Activated gamma-delta T cell treated with Interleukin-2 at 50 U/mL for 16 hours (primary cell): ENCODE measurements at places on chromosomes 11 and 22.

DNA sequence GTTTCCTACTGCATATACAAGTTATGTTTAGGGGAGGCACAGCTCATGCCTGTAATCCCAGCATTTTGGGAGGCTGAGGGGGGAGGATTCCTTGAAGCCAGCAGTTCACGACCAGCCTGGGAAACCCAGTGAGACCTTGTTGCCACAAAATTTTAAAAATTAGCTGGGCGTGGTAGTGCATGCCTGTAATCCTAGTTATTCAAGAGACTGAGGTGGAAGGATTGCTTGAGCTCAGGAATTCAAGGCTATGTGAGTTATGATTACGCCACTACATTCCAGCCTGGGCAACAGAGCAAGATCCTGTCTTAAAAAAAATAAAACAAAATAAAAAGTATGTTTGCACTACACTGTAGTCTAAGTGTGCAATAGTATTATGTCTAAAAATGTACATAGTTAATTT, 108.8 kb upstream of the TEAD1 start:
- no peak for DNase-seq

GRCh38 chr11:75083217-75083605, 13.5 kb downstream of the OR2AT4 start:
- DNase-seq: no peak

DNA sequence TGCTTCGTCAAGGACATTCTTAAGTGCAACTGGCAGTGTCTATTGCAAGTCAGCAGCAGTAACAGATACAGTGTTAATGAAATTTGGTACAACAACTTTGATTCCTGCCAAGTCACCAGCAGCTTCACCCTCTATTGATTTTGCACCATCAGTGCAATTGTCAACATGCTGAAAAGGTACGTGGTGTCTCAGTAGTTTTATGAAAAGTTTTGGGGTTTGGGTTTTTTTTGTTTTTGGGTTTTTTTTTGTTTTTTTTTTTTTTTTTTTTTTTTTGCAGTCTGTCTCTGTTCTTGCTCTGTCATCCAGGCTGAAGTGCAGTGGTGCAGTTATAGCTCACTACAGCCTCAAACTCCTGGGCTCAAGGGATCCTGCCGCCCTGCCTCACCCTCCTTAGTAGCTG, 19.1 kb upstream of the GRIK4 start:
- DNase-seq: no peak

GRCh38 chr11:31820438-31820818, 9.3 kb upstream of the PAX6 start:
- no peak for DNase-seq

- no peak for DNase-seq
These were observed 24.0 kb downstream of the KCNJ5 start for GRCh38 chr11:128915149-128915521.

DNA sequence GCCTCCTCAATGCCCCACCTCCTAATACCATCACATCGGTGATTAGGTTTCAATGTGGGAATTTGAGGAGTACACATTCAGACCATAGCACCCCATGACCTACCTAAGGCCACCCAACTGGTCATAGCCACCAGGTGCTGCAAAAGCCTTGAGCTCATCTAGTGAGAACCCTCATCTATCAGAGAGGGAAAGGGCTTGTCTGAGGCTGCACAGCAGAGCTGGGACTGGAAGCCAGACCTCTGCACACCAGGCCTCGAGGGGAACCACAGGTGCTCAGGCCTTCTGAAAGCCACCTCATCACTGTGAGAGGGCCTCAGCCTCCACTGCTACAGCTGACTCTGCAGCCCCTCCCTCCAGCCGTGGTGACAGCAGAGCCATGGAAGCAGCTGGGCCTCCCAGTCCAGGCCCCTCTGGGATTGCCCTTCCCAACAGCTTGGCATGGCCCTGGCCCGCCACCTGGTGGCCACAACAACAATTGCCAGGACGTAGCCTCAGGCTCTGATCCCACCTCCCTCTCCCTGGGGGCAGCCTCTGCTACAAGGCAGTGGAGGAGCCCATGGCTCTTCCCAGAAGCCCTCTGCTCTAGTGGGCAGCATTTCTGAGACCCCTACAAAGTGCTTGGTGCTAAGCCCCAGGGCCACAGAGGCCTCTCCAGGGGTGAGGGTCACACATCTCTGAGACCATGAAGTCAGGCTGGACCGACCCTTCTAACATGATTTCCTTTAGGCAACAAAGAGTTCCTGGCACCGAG, 41.0 kb upstream of the PRDM11 start:
- peak; percentile 60 for DNase-seq

DNA sequence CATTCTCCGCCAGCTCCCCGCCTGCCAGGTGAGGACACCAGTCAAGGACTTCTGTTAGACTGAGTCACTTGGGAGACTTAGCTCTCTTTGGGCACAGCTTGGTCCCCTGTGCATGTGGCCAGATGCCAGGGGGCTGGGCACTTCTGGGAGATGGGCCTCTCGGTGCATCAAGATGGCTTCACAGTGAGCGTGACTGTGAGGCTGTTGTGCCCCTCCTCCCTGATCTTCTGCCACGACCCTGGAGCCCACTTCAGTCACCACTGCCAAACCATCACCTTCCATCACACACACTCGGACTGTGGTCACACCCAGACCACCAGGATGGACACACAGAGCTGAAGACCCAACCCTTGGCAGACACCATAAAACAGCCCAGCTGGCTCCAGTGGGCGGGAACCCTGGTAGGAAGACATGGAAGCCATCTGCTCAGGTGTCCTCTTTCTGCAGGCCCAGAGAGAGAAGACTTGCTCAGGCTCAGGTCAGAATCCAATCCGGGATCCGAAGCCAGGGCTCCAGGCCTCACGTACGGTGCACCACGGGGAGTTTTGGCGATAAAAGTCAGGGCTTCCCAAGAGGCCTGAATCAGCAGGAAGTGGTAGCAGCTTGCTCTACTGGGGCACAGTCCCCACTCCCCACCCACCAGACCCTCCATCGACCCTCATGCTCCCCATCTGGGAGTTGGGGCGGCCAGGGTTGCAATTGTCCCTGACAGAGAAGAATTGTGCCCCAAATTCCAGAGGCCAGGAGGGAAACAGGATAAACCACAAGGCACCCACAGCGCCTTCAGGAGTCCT, 29.8 kb upstream of the CD5 start:
- no peak for DNase-seq

GRCh38 chr11:61575886-61576861, 4.7 kb downstream of the SYT7 start:
- DNase-seq: no peak

DNA sequence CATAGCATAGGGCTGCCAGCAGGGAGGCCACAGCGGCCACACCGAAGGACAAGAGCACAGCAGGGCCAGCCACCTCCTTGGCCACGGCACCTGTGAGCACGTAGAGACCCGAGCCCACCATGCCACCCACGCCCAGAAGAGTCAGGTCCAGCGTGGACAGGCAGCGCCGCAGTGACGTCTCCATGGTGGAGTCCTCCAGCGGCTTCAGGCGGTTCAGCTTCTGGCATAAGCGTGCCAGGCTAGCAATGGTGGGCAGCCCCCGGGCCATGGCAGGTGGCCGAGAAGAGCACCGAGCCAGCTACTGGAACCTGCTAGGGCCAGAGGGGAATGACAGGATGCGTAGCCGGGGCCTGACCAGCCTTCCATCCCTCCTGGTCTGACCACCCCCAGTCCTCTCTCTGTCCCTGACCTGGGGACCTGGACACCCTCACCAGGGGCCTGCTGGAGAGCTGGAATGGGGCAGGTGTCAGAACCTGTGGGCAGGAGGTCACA, 770 bp downstream of the SLC7A4 start:
- no peak for DNase-seq

DNA sequence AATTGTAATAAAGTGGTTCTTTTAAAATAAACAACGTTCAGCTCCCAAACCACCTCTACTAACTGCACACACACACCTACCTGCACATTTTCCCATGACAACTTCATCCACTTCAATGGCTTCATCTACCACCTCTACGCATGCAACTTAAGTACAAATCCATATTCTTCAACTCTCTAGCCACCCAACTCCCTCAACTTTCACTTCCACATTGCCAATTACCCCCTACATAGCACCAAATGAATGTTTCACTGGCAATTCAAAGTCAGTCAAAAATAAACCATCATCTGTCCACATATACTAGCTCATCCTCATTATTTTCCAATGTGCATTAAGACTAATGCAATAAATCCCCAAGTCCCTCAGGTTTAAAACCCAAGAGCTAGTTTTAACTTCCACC, 50.7 kb upstream of the ARHGAP32 start:
- DNase-seq: no peak

GRCh38 chr11:96481771-96482170, 92.0 kb downstream of the JRKL start:
- no peak for DNase-seq

DNA sequence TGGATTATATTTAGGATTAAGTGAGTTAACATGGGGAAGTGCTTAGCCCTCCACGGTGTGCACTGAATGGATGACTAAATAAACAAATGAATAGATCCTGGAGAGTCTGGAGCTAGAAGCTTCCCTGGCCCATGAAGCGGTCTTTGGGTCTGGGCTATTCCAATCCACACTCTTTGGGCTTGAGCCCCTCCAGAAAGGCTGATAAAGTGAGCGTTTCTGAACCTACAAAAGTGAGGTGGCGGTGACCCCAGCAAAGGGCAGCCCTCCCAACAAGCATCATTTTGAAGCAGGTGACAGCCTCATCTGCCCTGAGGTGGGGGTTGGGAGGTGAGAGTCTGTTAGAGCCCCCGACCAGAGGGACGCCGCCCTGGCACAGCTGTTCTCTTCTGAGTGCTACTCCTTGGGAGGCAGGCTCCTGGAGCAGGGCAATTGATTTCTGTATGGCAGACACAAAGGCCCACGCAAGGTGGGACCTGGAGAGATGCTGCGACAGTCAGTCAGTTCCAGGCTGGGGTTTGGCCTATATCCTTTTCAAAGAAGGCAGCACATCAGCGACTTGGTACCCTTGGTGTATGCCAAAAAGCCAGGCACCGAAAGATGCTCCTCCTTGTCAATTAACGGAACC, 157.8 kb downstream of the CACNA1I start:
- DNase-seq: no peak

DNA sequence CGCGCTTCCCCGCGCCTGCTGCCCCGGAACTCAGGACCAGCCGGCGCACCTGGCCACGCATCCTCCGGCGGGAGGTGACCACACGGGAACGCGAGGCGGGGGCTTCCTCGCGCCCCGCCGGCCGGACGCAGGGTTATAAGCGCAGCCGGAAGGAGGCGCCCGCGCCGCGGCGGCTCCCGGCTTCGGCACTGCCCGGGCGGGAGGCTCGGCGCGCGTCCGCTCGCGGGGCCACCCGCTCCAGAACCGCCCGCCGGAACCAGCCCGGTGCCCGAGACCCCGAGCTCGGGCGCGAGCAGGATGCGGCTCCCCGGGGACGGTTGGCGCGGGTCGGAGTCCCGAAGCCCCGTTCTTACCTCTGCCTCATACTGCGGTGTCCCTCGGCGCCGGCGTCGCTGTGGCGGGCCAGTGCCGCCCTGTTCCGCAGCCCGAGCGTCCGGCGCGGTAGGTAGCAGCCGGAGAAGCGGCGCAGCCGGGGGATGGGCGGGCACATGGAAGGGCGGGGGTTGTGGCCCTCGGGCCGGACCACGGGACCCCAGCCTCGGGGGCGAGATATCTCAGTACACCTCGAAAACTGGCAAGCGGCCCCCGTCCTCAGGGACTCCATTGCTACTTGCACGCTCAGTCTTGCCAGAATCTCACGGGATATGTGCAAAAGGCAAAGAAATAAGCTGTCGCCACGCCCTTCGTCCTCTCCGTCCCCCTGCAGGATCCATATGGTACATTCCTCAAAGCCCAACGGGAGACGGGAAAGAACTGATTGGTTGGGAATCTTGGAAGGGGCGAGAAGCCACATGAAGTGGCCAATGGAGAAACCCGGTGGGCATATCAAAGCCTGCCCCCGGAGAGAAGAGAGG, 23.1 kb downstream of the MICAL3 start:
- DNase-seq: peak; percentile 50

GRCh38 chr22:44881624-44882023, 128.2 kb downstream of the PHF21B start:
- DNase-seq: no peak

DNA sequence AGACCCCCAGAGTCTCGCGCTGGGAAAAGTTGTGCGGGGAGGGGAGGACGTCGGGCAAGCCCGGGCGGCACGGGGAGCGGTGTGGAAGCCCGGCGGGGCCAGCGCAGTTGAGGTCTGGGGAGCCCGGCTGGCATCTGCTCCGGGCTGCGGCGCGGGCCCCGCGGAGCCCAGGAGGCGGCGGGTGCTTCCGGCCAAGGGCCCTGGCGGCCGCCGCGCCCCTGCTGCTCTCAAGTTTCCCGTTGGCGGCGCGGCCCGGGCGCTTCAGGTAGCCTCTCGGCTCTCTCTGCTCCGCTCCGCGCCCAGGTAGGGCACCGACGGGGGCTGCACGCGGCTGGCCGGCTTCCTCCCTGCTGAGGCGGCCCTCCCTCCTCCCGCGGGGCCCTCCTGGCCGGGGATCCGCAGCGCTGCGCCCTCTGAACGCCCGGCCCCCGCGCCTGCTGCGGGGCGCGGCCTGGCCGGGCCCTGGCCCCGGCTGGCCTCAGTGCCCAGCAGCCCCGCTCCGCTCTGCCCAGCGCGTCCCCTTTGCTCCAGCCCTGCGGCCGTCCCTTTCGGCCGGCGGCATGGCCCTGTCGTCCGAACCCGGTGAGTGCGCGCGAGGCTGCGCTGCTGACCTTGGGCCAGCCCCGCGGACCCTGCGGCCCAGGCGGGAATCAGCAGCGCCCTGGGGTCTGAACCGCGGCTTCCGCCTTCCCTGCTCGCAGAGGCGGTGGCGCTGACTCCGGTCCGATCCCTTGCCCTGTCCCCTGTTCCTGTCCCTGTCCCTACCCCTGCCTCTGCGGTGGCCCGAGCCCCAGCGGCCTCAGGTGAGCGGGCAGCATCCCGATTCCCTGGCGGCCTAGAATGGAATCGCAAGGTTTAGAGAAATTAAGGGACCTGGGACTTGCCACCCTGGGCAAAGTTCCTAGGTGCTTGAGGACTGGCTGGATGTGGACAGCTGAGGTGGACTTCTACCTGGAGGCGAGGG, 4.3 kb upstream of the AMPD3 start:
- peak; percentile 51 for DNase-seq

DNA sequence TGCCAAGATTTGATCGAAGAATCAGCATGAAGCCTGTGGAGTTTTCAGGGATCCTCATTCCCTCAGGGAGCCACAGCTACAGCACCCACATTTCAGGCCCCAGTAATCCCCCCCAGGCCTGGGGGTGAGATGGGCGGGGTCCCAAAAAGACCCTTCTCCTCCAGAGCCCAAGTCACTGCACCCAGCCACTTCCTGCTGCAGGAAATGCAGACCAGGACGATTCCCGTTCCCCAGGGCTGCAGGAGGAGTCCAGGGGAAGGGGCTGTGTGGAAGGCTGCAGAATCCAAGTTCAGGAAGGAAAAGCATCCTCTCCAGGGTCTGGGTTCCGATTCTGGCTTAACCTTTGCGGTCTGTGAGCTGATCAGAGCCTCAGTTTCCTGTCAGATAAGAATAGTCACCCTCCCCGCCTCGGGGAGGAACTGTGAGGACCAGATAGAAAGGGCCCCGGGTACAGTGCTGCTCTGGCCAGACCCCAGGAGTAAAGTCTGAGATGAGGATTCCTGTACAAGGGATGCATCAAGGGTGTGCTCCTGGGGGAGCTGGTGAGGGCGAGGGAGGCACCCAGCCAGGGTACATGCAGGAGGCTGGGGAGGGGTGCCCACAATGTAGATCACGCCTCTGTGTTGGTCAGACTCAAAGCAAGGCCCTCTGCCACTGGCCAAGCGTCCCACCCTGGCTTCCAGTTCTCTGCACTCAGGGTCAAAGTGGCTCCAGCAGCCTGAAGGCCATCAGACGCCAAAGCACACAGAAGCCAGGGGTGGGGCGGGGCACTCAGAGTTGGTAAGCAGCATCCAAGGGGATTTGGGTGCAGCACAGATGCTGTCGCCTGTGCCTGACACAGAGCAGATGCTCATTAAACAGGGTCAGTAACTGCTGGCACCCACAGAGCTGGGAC, 30.1 kb upstream of the TP53I11 start:
- no peak for DNase-seq
